ENCODE measurements at places on chromosomes 12 and 14. TPM values are rescaled to one million over a fixed set of nuclear protein-coding genes. Genes with fewer than 3 reads are reported as not detected.

The KLRF2 gene
- not detected for total RNA-seq

The FLVCR2 gene
- total RNA-seq, result 18.7 TPM

The VRTN gene
- total RNA-seq, result not detected

The ERG28 gene
- 31.5 TPM for total RNA-seq

The PIANP gene
- not detected for total RNA-seq

The RFX4 gene
- not detected for total RNA-seq

The GPN3 gene
- total RNA-seq, result 8.0 TPM

The COX8C gene
- total RNA-seq, result not detected

The C12orf50 gene
- not detected for total RNA-seq

The BMAL2 gene
- 3.2 TPM for total RNA-seq

The PPM1H gene
- 3.8 TPM for total RNA-seq

The RERGL gene
- total RNA-seq, result not detected

The APOLD1 gene
- 5.6 TPM for total RNA-seq

The TOGARAM1 gene
- 4.9 TPM for total RNA-seq

The FOXN4 gene
- total RNA-seq, result 0.86 TPM

The PAH gene
- 1,253 TPM for total RNA-seq

The CERS5 gene
- total RNA-seq, result 5.8 TPM

The HOXC13 gene
- total RNA-seq, result not detected

The IFNG gene
- not detected for total RNA-seq

The CLEC6A gene
- total RNA-seq, result not detected

The DPF3 gene
- total RNA-seq, result 1.2 TPM

The TAS2R9 gene
- total RNA-seq, result not detected

The DACT1 gene
- total RNA-seq, result 1.5 TPM

The NYNRIN gene
- 3.7 TPM for total RNA-seq

The AICDA gene
- total RNA-seq, result not detected

The CIDEB gene
- 218 TPM for total RNA-seq

The TSPAN9 gene
- 40.8 TPM for total RNA-seq

The PDE3A gene
- 1.3 TPM for total RNA-seq

The SUOX gene
- total RNA-seq, result 63.7 TPM

The ITGA7 gene
- total RNA-seq, result 12.5 TPM

The SMIM41 gene
- not detected for total RNA-seq

The FIGNL2 gene
- 1.0 TPM for total RNA-seq

The ZNF385A gene
- total RNA-seq, result 5.4 TPM

The EGLN3 gene
- 1.9 TPM for total RNA-seq

The PLA2G1B gene
- total RNA-seq, result not detected
